ENCODE measurements at places on chromosomes 13 and 19.

DNA sequence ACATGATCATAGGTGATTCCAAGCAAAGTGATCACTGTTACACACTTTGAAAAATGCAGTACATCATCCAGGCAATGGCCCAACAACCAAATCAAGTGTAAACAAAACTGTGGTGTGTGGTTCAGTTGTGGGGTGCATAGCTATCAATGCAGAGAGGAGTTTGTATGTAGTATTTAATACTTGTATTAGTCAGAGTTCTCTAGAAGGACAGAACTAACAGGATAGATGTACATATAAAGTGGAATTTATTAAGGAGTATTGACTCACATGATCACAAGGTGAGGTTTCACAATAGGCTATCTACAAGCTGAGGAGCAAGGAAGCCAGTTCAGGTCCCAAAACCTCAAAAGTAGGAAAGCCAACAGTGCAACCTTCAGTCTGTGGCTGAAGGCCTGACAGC lies 249.3 kb upstream of the HTR2A start:
- no peak for DNase-seq

GRCh38 chr19:38321646-38322196 lies 2.1 kb downstream of the KCNK6 start:
- DNase-seq: no peak

DNA sequence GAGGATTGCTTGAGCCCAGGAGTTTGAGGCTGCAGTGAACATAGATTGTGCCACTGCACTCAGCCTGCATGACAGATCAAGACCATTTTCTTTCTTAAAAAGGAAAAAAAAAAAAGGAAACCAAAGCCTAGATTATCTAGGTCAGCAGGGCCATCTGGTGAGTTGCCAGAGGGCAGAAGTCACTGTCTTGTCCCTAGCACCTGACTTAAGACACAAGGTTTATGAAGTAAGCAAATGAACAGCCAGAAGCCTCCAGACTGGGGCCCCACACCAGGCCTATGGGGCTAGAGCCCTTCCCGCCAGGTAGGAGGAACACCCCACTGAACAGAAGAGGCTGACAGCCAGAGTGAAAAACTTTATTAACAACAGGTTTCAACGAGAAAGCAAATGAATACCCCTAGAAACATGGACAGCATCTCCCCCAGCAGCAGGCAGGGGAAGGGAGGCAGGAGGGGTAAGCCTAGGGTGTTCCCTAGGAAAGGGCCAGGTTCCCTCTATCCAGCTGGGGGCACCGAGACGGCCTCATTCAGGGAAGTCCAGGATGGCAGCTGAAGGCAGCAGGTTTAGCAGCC lies 1.2 kb downstream of the WDR83 start:
- no peak for DNase-seq

- DNase-seq: no peak
Observed at GRCh38 chr13:22801402-22802003, 379.3 kb upstream of the SGCG start.

DNA sequence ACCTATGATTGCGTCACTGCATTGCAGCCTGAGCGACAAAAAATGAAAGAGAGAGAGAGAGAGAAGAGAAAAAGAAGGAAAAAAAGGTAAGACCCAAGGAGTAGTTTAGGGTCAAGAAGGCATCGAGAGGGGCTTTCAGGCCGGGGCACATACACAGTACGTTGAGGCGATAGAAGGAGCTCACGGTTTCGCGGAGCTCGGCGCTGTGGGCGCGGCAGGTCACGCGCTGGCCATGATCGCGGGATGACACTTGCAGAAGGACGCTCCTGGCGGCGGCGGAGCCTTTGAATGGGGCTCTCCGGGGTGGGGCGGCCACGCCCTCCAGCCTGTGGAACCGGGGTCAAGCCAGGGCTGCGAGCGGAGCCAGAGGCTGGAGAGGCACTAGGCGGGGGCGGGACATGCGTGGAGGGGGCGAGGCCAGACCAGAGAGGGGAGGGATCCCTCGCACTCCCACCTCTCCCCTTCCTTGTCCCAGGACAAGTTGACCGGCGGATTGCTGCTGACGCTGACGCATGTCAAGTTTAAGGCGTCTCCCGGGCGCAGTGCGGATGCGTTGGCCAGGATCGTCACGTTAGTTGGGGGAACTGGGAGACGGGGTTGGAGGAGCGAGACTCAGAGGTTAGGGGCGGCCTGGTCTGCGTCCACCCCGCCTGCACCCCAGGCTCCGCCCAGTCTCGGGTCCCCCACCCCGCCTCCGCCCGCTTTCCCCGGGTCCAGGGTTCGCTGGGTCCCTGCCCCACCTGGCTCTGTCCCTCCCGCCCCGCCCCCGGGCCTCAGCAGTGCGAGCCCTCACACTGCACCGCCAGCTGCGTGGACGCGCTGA lies 6.9 kb downstream of the NPHS1 start:
- DNase-seq: no peak

DNA sequence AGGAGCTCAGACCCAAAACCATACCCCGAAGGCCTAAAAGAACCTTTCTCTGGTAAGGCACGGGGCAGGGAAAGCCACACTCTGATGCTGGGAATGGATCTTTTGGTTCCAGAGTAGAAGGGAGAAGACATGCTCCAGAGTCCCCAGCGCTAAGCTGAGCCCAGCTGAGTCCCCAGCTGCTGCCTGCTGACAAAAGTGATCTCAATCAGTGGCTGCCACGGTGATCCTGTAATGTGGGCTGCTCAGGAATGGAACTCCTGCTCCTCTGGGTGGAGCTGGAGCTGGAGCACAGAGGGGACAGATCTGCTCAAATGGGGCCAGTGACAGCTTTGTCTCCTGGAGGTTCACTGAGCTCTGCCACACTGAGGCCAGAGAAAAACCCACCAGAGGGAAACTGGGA lies 70.5 kb downstream of the MLLT1 start:
- DNase-seq: no peak

DNA sequence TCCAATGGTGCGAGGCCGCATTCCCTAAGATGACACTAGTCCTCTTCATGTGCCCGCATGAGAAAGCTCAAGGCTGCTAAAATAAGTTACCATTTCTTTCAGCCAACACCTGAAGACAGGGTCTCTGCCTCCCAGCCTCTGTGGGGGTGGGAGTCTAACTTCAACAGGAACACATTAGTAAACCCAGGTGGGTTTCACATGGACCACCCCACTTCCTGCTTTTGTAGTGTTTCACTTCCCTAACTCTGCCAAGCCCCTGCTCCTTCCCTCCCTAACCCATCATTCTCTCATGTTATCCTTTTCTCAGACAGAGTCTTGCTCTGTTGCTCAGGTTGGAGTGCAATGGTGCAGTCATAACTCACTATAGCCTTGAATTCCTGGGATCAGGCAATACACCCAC lies 783.6 kb downstream of the UQCRFS1 start:
- DNase-seq: no peak

DNA sequence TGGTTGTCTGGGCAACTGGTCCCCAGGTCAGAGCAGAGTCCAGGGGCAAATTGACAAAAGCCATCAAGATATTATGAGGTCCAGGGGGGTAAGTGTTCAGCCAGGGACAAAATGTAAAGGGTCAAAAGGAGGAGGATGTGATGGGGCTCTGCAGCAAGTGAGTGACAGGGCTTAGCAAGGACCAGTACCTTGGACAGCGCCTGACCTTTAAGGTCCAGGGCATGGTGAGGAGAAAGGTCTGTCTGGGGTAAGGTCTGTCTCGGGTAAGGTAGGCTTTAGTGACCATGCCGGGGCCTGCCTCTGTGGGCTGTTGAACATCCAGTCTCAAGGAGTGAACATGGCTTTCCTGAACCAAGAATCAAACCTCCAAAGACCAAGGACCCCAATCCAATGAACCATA lies 6.3 kb upstream of the ZNF358 start:
- no peak for DNase-seq

GRCh38 chr13:97276862-97277269 lies 54.7 kb downstream of the MBNL2 start:
- no peak for DNase-seq

DNA sequence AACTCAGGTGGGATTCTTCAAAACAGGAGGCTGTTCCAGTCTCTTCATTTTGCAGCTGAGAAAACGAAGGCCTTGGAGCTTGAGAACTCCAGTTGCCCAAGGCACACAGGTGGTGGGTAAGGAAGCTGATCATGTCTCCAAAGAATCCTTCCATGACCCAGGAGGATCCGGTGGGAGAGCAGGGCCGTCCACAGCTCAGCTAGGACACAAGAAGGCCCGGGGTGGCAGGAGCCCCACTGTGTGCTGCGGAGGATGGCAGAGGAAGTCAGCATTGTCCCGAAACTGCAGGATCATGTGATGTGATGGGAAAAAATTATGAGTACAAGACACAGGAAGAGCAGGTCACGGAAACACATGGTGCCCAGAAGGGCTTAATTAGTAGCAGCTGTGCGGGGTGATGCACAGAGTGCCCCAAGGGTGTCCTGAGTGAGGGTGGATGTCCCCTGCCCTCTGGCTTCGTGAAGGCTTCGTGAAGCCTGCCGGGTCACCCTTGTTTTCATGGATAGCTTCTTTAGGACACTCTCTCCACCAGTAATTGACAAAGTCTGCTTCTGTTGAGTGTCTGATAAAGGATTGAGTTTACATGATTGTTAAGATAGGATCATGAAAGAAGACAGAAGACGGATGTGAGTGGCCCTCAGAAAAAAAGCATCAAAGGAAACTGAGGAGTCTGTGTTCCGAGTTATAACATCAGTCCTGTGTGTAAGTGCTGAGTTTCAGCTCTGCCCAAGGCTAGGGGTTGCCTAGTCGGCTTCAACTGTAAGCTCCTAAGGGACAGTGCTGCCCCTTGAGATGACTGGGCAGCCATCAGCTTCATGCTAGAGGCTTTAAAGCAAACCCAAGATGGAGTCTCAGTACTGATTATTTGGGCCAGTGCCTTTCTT lies 33.8 kb upstream of the SACS start:
- DNase-seq: no peak

- DNase-seq: no peak
Observed at GRCh38 chr13:73168953-73169401, 110.2 kb downstream of the KLF5 start.

- no peak for DNase-seq
Observed at GRCh38 chr19:34662919-34663318, 14.0 kb downstream of the SCGB2B2 start.

GRCh38 chr19:49534632-49535385 lies 7.0 kb downstream of the RCN3 start:
- no peak for DNase-seq

DNA sequence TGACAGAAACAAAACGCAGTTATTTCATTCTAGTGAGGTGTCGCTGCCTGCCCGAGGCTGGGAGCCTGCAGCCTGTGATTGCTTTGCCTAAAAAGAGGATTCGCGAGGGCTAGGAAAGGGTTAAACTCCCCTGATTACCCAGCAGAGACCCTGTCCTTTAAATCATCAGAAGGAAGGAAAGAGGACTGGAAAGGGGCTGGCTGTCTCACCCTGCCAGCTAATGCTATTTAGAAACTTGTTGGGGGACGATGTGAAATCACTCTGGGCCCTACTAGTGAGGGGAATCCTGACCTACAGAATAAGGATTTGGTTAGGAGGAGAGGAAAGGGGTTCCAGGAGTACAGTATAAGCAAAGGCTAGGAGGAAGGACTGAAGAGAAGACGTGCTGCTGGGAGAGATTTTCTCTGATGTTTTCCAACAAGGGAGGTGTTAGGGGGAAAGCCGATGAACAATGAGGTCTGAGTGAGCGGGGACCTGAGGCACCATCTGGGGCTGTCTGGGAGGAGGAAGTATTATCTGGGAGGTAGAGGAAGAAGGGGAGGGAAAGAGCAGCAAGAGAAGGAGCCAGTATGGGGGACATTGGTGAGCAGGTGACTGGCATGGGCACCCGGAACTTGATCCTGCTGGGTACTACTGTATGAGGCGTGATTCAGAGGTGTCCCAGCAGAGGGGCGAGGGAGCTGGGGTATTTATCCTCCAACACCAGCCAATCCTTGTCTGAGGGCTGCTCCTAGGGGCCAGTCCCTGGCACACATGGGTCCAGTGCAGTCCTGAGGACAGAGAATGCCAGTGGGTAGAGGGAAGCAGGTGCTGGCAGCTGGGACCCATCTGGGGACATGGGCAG lies 55.7 kb upstream of the PTPRS start:
- DNase-seq: no peak

GRCh38 chr13:28579322-28579721 lies 79.6 kb upstream of the POMP start:
- DNase-seq: no peak

DNA sequence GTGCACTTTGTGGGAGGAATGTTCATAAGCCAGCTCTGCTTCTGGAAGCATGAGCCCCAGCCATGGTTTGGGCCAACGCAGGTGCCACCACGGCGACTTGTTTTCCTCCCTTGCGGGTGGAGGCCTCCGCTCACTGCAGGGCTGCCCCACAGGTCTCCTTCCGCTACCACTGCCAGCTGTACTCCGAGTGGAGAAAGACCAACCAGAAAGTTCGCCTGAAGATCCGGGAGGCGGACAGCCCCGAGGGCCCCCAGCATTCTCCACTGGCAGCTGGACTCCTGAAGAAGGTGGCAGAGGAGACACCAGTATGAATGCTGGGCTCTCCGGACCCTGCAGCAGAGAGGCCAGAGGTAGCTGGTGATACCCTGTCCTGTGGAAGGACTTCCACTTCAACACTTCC lies 6.5 kb upstream of the HNRNPM start:
- no peak for DNase-seq

GRCh38 chr13:93673885-93674284 lies 447.3 kb downstream of the GPC6 start:
- DNase-seq: no peak

DNA sequence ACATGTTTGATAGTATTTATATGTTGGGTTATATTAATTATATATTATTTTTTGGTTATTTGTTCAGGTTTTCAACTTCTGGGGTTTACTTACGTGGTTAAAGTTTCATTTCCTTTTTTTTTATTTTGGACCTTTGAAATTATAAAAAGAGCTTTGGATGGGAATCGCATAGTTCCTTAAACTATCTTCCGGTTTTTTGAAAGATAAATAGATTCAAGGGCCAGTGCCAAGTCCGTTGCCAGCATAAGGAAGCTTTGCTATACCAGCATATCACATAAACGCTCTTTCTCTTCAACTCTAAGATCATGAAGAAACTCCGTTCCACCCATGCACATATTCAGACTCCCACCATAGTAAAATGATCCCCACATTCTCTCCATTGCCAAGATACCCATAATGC lies 7.4 kb upstream of the OXGR1 start:
- no peak for DNase-seq

- DNase-seq: no peak
Observed at GRCh38 chr19:12789098-12789903, 2.0 kb upstream of the JUNB start.

DNA sequence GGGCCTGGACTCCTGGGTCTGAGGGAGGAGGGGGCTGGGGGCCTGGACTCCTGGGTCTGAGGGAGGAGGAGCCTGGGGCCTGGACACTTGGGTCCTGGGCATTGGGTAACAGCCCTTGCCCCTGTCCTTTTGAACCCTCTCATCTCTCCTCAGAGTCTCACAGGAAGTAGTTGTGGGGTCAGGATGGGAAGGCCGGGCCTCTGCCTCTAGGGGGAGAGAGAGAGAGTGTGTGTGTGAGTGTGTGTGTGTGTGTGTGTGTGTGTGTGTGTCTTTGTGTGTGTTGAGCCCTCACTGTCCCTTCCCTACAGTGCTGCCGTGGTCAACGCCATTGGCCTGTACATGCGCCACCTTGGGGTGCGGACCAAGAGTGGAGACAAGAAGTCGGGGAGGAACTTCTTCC lies 10.9 kb downstream of the ARHGEF1 start:
- DNase-seq: no peak

- DNase-seq: no peak
Observed at GRCh38 chr19:42301646-42302203, at the start of gene PRR19. TSS of gene PRR19 (plus strand) at chr19:42302132. CDS start at chr19:42309585, 7,453 bp downstream.

Measured in smooth muscle cell of the brain vasculature (primary cell).